ENCODE measurements at places on chromosomes 16 and 17.

- no peak for DNase-seq
Measured at GRCh38 chr17:64024781-64025731, 4.6 kb upstream of the ICAM2 start.

DNA sequence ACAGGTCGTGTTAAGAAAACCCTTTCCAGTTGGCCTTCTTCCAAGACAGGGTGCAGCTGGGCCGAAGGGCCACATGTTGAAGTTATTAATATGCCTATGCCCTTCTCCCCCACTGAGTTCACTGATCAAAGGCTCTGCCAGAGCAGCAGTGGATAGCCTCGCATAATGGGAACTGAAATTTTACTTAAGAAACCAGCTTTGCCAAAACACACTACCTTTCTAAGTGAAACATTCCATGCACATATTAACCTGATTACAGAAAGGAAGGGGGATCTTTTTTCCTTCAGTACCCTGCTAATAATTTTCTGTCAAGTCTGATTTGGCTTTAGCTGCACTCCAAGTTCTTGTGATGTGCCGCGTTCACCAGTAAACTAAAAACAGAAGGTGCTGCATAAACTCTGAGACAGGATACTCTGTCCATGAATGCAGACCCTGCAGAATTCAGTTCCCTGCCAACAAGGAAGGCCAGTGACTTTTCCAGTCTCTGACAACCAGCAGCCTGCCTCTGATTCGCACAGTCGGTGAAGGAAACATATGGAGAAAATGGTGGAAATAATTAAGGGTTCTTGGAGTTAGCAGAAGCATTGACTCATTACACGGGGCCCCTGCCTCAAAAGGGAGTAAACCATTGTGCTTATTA lies 283.8 kb downstream of the ZFHX3 start:
- DNase-seq, result no peak

DNA sequence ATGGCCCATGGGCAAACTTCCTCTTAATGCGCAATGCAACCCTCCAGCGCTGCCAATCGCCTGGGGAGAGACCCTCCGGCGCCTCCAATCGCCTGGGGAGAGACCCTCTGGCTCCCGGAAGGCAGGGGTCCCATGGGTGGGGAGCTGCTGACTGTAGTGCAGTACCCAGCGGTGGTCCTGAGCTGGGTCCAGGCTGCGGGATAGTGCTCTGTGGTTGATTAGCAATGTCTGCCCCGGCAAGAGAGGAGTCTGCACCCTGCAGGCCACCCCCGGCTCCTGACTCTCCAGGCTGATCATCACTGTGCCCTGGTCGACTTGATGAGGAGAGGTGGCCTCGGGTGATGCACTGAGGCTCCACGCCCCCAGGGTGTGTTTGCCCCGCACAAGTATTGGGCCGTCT lies 44.6 kb upstream of the ZNF469 start:
- no peak for DNase-seq

DNA sequence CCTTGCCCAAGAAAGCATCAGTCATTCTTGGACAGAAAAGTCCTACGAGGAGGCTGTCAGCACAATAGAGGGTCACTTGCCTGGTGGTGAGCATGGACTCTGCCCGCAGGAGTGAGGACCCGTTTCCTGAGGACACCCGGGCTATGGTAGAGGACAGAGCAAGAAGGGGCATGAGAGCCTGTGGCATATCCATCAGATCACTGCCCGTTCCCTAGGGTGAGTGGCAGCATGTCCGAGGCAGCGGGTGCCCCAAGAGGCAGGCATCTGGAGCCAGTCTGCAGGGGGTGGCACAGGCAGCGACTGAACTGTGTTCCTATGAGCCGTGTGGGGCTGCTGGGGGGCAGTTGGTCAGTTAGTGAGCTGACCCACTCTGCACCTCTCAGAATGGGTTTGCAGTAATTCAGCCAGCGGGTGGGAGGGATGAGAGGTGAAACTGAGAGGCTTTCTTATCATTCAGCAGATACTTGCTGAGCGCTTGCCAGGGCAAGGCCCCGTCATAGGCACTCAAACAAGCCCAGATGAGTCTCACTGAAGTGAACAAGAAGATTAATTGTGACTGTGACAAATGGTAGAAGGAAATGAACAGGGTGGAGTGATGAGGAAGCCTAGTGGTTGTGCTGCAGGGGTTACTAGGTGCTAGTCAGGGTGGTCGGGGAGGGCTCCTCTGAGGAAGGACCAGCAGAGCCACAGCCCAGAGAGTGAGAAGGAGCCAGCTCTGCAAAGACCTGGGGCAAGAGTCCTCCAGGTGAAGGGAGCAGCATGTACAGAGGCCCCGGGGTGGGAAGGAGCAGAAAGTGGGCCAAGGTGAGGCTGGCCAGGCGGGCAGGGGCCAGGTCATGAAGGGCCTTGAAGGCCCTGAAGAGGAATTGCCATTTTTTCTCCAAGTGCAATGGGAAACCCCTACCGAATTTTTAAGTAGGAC lies 87.9 kb downstream of the CLEC16A start:
- no peak for DNase-seq

- no peak for DNase-seq
Measured at GRCh38 chr17:72255481-72255880, 134.7 kb downstream of the SOX9 start.

DNA sequence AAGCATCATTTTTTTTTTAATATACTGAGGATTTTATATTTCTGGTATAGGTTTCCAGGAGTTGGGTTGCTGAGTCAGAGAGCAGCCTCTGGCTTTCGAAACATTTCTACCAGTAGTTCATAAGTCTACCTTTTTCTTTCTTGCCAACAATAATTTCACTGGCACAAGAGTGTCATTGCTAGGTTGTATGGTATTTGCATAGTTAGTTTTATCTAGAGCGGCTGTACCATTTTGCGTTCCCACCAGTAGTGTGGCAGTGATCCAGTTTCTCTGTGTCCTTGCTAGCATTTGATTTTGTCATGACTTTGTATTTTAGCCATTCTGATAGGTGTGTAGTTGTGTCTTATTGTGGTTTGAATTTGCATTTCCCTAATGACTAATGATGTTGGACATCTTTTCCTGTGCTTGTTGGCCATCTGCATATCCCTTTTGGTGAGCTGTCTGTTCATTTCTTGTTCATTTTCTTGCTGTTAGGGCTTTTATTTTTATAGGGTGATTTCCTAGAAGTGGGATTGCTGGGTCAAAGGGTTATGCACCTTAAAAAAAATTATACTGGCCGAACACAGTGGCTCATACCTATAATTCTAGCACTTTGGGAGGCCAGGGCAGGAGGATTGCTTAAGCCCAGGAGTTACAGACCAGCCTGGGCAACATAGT lies 39.9 kb downstream of the SNX29 start:
- no peak for DNase-seq

DNA sequence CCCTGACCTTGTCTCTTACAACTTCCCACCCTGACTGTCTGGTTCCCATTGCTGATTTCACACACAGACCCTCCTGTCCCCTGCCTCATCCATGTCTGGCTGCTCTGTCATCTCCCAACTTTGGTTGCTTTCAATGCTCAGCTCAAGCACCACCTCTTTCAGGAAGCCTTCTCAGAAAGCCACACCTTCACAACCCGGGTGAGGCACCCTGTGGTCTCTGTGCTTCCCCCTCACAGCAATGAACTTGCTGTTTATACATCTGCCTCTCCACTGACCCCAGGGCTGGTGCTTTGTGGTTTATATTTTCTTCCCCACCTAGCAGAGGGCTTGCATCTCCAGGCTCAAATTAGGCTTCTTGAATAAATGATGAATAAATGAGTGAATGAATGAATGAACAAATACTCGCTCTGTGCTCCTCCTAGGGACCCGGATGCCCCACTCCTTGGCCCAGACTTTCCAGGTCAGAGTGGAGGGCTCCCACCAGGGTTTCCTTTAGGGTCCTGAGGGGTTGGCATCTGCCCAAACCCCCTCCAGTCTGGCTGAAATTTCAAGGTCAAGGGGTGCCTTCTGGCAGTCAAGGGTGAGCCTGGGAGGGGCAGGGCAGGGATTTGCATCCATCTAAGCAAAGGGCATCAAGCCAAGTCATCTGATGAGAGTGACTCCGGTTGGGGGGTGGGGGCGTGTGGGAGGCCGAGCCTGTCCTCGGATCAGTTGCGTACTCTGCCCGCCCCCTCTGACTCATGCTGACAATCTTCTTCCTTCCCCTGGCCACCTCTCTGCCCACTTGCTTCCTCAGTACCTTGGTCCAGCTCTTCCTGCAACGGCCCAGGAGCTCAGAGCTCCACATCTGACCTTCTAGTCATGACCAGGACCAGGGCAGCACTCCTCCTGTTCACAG lies at the start of gene ITGAX:
ITGAX (plus strand) TSS at position 783 of the 898 bp plus-strand sequence; CDS start at position 862, 79 bp downstream.
- peak; percentile 67 for DNase-seq

- no peak for DNase-seq
Measured at GRCh38 chr16:78895681-78896080, 704.9 kb downstream of the MAF start.

DNA sequence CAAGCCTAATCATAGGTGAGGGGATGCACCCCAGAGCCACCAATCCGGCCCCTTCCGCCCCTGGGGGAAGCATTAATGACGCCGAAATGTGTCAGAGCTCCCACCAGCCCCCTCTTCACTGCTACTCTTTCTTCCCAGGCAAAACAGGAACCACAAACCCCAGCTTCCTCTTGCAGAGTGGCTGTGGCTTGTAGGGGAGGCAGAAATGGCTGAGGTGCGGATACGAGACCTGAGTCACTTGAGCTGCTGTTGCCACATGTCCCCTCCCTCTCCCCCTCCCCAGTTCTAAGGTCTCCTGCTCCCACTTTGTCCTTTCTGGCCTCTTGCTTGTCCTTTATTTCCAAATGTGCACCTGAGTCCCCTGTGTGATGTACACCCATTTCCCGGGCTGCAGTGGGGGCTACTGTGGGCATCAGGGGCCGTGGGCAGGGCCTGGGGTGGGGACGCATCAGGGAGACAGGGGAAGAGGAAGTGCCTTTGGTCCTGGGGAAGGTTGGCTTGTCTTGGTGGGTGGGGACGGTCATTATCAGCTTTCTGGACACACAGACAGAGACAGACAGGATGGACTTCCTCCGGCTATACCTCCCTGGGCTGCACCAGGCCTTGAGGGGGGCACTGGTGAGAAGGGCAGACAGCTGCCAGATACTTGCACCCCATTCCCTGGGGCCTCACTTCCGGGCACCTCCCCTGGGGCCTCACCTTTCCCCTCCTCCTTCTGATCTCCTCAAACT lies at the start of gene APOBR:
APOBR (plus strand) TSS at position 523 of the 731 bp plus-strand sequence; CDS start at position 562, 39 bp downstream.
- peak; percentile 83 for DNase-seq

- DNase-seq, result no peak
Measured at GRCh38 chr16:57394444-57394843, 10.1 kb upstream of the CCL17 start.

DNA sequence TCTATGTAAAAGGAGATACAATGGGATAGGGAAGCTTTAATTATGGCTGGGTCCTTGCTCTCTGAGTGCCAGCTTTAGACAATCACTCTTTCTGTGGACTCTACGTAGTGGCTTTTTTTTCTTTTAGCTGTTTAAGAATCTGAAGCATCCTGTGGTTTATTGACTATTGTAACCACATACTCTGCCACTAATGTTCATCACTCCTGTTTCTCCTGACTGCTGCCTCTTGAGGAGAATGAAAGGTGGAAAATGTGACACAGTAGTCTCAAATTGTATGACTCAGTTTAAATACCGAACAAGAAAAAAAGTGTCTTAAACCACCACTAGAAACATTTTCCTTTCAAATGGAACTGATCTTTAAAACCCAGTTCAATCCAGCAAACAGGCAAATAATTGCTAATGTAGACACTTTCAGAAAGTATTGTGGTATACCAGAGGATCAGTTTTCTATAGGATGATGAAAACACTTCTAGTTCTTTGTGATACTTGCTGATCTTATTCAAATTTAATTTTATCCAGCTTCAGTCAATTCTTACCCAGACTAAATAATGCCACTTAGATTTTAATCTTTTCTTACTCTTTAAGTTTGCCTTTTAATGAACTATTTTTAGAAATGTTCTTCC lies 302.7 kb upstream of the PMFBP1 start:
- no peak for DNase-seq

- DNase-seq, result no peak
Measured at GRCh38 chr16:46954562-46954961, 18.9 kb downstream of the DNAJA2 start.

DNA sequence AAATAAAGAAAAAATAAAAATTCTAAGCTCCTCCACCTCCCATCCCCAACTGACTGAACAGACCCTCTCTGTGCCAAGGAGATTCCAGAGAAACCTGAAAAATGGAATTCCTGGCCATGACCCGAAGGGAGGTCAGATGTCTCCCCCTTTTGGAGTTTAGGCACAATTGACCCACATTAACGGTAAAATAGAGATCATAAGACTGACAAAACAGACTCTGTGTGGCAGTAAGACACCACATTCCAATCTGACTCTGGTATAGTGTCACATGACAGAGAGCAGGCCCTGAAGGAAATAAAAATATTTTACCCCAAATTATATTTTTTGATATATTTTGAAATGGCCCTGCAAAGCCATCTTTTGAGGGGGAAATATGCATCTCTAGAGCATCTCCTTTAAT lies 115.1 kb upstream of the ZKSCAN2 start:
- no peak for DNase-seq

DNA sequence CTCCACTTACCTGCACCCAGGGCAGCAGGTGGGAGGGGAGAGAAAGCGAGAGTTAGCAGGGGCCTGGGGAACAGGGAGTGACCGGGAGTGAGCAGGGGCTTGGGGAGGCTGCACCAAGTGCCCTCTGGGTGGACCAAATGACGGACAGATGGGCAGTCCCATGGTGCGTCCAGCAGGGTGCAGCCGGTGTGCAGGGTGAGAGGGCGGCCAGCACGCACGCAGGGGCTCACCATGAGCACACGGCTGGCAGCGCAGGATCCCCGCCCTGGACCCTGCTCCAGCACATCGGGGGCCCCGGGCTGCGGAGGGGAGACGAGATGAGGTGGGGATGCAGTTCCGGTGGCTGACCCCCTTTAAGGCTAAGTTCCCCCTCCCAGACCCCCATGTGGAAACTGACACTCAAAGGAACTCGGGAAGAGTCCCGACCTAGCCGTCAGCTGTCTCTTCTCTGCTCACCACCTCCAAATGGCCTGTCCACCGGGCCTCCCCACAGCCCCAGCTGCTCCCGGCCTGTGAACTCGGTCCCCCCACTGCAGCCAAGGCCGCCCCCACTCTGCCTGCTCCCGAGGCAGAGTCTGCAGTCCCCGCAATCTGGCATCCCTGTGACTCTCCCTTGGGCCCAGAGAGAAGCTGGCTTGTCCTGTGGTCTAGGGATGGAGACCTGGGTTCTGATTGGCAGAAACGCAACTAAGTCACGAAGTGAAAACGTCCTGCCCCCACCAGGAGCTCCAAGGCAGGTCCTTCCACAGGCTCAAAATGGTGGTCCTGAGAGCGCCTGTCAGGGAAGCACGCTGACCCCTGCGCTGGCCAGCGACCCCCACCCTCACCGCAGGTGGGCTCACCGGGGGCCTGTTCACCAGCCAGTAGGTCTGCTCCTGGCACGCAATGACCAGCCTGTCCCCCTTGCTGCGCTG lies 2.9 kb downstream of the RGS11 start:
- DNase-seq, result no peak

DNA sequence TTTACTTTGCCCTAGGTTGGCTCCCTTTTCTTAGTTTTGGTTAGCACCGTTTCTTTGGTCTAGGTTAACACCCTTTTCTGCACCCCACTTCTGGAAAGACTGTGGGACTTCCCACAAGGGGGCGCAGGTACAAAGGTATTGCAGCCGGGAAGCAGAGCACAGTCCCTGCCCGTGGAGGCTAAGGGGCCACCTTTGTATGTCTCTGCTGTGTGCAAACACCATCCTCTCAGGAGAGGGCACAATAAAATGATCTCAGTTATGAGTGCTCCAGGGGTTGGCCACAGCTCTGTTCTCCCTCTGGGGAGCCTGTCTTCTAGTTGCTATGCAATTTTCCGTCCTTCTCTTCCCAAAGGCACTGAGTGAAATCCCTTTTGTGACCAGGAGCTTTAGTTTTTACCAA lies 28.4 kb upstream of the TMC5 start:
- DNase-seq, result no peak
